NCI-H187 treated with DMSO at 0.1 percent for 48 hours (cell line): ENCODE measurements at places on chromosomes 12 and 14.

- no peak for DNase-seq
Measured at GRCh38 chr14:67622675-67623074, 3.0 kb downstream of the ARG2 start.

GRCh38 chr12:119938049-119938667, 50.9 kb upstream of the BICDL1 start:
- DNase-seq = no peak

GRCh38 chr12:117192057-117192456, 1.8 kb upstream of the FBXO21 start:
- no peak for DNase-seq

GRCh38 chr14:59755409-59756135, 115.0 kb downstream of the RTN1 start:
- DNase-seq = no peak

- no peak for DNase-seq
Measured at GRCh38 chr12:114700392-114701103, 16.6 kb upstream of the TBX3 start.

DNA sequence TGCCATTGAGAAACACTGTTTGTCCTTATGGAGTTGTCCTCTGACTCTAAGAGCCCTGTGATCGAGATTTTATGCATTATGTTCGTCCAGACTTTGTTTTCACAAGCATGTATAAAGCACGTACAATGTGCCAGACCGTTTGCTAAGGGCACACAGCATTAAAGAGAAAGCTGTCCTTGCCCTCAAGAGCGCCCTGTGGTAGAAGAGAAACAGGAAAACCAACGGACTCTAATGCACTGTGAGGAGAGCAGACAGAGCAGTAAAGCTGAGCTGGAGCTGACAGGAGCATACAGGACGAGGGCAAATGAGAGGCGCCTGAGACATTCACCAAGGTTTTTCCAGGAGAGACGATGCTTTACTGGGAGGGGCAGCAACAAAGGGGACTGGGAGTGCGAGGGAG, 66.2 kb upstream of the OVCH1 start:
- no peak for DNase-seq
